ENCODE measurements at places on chromosomes 2 and 18. TPM values are rescaled to one million over a fixed set of nuclear protein-coding genes. Genes with fewer than 3 reads are reported as not detected.

TNP1 gene
- not detected for polyA plus RNA-seq

EFR3B gene
- polyA plus RNA-seq: 0.39 TPM

SPATA3 gene
- not detected for polyA plus RNA-seq

SPEG gene
- 13.1 TPM for polyA plus RNA-seq

SLC9A4 gene
- polyA plus RNA-seq: 10.3 TPM

EIF4E2 gene
- 78.3 TPM for polyA plus RNA-seq
